ENCODE measurements at places on chromosomes 2 and 18.

GRCh38 chr2:118845005-118845521, 2.4 kb downstream of the EN1 start:
- no peak for DNase-seq

DNA sequence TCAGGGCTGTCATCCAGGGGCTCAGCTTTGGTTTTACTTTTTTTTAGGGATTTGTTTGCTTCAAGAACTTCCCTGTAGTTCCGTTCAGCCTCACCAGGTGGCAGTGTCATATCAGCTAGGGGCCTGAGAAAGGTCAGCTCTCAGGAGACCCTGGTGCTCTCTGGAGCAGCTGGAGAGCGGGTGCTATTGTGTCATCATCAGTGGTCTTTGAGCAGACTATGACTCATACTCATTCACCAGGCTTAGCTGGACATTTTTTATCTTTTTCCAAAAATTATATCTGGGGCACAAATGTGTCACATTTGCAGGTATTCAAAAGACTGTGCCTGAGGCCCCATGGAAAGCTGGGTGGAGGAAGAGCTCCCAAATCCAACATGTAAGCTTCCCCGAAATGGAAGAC, 24.4 kb downstream of the ZNF892 start:
- peak; percentile 58 for DNase-seq

DNA sequence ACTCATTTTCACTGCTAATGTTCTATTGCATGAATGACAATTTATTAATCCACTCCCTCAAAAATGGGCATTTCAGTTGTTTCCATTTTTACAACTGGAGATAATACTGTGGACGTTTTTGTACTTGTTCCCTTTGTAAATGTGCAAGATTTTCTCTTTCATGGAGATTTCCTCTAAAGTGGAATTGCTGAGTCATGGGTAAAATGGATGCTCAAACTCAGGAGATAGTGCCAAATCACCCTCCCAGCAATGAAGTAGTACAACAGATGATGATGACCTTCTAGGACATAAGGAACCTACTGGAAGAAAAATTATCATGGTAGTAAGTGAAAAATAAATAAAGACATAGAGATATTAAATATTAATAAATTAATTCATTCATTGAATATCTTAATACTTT, 460.8 kb upstream of the CHST9 start:
- no peak for DNase-seq

DNA sequence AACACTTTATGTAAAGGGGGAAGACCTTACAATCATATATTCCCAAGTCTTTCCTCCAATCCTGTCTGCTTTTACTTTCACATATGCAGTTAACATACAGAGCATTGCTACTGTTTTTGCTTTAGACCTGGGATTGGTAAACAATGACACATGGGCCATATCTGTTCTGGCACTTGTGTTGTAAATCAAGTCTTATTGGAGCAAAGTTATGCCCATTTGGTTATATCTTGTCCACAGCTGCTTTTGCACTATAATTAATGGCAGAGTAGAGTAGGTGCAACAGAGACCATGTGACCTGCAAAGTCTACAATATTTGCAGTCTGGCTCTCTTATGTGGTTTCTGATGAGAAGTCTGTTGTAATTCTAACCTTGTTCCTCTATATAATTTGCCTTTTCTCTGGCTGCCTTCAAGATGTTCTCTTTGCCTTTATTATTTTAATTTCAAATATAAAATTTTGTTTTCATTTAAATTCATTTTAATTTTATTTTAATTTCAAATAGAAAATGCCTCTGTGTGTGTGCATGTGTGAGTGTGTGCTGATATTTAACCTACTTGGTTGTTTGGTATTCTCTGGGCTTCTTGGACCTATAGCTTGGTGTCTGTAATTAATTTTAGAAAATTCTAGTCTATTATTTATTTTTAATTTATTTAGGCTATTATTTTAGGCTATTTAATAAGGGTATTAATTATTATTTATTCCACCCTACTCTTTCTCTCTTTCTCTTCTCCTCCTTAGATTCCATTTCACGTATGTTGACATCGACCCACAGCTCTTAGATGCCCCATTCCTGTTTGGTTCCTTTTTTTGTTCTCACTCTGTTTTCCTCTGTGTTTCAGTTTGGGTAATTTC, 16.8 kb upstream of the LPIN1 start:
- DNase-seq: no peak

DNA sequence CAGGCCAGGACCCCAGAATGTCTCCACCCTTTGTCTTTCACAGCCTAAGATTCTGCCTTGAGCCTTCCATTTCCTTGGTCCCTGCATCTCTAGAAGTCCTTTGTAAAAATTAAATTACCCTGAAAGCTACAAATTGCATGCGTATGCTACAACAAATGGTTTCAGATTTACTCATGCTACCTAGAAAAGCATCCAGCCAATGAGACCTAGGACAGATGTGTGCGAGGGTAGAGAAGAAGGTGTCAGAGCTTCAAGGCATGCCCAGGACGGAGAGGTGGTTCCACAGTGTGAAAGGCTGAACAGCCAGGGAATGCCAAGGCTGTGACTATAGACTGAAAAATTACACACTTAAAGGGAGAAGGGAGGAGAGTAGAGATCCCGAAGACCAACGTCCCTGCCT, 40.2 kb downstream of the CCBE1 start:
- DNase-seq: no peak

GRCh38 chr2:150188177-150188576, 299.3 kb downstream of the RND3 start:
- DNase-seq: no peak

- peak; percentile 87 for DNase-seq
Measured at GRCh38 chr2:135052042-135052876, at the start of gene RAB3GAP1. Gene RAB3GAP1 (plus strand): TSS chr2:135052292. CDS start chr2:135052308, 16 bp downstream.

DNA sequence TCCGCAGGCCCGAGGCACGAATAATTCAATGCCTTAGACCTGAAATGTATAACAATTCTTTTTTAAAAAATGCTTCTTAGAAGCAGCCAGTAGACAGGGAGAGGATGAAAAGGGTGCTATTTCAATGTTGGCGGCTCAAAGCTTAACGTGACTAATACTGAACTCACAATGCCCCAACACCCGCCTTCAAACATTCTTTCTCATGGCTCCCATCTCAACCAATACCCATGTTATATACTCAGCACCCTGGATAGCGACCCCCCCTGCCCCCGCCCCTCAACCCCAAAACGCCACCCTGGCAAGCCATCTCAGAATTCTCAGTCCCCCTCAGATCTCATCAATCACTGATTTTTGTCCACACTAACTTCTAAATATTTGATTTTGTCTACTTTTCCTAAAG, 4.4 kb downstream of the FBXO41 start:
- no peak for DNase-seq

DNA sequence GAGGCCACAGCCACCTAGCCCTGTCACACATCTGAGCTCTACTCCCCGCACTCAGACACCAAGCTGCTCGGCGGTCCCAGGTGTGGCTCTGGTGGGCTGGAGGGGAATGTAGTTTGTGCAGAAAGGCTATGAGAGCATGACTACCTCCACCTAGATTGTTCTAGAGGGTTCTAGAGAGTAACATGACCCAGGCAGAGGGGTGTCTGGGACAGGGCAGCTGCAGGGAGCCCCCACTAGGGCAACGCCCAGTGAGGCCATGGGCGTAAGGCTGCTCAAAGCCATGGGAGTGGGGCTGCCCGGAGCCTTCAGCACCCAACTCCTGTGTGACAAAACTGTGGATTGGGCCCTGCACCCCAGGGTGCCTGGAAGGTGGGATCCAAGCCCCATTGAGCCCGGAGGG, 511.4 kb upstream of the MYT1L start:
- no peak for DNase-seq

DNA sequence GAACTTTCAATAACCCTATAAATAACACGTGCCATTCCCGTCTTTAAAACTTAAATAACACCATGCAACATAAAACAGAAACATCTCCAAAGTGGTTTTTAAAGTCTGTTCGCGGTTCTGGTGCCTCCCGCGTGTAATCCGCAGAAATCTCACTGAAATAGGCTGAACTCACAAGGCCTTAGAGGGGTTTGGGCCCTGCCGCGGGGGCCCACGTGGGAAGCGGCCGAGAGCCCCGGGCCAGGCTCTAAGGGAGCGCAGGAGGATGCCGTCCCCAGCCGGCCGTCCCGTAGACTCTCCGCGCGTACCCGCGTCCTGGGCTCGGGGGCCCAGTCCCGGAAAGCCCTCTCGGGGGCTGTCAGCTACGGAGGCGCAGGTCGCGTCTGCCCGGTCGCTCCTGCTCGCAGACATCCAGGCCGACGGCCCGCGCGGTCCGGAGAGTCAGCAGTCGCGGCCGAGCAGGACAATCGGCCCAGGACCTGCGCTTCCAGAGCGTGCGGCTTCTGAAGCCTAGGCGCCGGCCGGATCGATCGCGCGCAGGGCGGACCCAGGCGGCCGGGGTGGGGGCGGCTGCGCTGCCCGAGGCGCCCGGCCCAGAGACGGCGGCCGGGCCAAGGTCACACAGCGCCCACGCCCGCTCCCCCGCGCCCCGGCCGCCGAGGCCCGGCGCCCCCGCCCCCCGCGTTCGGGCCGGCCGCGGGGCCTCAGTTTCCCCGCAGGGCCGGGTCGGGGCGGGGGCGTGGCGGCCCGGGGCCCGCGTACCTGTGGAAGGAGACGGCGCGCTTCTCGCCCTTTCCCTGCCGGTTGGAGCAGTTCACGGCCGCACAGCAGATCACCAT, 558 bp downstream of the THAP4 start:
- DNase-seq: peak; percentile 51

- no peak for DNase-seq
Measured at GRCh38 chr2:147101941-147102790, 742.7 kb upstream of the ACVR2A start.

- no peak for DNase-seq
Measured at GRCh38 chr18:10008006-10008647, 94.3 kb downstream of the VAPA start.

- DNase-seq: peak; percentile 44
Measured at GRCh38 chr2:1538663-1539062, 125.4 kb downstream of the TPO start.

GRCh38 chr2:240834377-240834975, 14.5 kb upstream of the KIF1A start:
- DNase-seq: peak; percentile 9

GRCh38 chr18:6661692-6662415, 67.7 kb upstream of the ARHGAP28 start:
- no peak for DNase-seq

DNA sequence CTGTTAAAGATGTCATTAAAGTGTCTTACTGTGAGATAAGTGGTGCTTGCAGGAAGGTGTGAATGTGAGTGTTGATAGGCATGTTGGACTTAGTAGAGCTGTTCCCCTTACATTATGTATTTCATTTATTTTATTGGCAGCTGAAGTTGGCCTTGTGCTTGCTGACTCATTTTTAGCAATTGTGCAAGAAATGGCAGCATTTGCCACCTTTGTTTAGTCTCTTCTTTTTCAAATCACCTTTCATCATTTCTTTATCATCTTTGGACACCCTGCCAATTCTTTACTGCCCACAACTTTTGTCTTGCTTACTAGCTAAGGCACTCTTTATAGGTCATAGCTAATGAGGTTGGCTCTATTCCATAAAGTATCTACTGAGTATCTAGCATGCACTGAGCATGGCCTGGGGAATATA, 130.3 kb upstream of the LYPD6 start:
- DNase-seq: no peak

- DNase-seq: peak; percentile 52
Measured at GRCh38 chr18:35267161-35267651, 22.8 kb downstream of the ZSCAN30 start.

DNA sequence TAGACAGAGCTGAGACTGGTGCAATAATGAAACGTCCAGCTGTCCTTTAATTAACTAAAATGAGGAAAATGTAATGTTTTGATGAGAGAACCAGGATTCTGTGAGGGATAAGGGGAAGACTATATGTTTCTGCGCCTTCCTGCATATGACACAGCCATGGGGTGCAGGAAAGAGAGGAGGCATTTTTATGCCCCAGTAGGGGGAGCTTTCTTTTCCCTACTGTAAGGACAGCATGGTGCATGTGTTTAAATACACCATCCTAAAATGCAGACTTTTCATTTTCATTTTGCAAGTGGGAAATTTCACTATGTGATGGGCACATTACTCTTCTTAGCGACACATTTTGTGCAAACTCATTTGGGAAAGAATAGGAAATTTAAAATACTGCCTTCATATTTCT, 446.1 kb downstream of the ARHGAP15 start:
- DNase-seq: peak; percentile 9

DNA sequence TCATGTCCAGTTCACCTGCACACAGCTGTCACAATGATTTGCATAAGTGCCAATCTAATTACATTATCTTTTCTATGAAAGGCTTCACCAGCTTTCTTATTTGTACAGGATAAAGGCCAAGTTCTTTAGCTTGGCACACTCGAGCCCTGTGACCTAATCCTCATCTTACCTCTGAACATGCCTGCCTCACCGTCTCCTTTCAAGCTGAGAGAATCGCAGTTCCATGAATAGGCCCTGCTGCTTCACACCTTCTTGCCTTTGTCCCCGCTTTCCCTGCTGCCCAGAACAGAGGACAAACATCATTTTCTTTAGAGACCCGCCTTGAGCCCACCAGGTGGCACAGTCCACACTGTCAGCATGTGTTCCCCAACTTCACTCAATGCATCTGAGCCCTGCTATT, 1094.7 kb downstream of the BCL11A start:
- no peak for DNase-seq

GRCh38 chr2:200777275-200777674, 34.4 kb upstream of the BZW1 start:
- no peak for DNase-seq

DNA sequence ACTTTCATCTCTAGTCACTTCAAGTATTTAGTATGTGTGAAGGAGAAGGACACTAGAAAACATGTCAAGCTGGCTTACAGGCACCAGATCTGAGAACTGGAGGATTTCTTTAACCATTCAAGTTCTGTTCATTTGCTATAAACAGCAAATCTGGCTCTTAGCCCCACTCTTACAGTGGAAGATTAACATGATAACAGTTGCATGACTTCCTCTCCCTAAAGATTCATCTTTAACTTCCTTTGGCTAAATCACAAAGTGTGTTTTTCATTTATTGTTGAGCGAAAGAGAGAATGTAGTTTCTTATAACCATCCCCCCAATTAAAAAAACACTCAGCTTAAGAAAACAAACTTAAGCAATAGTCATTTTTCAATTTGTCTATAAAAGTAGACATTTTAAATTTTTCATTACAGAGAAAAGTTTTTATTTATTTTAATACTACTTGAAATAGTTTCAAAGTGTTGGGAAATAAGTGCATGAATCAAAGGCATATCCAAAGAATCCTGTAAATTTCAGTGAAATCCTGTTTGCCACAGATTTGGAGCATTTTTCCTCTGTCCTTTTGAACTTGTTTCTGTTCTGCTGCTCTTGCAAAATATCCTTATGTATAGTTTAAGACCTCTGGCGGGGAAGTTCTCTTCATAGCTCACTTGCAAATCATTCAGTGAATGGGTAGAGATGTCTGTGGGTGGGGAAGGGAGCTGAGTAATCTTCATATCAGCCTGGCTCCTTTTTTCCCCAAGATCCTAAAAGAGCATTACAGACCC, 241.0 kb upstream of the RBBP8 start:
- DNase-seq: no peak

- DNase-seq: no peak
Measured at GRCh38 chr2:172998547-172999272, 76.9 kb upstream of the MAP3K20 start.

DNA sequence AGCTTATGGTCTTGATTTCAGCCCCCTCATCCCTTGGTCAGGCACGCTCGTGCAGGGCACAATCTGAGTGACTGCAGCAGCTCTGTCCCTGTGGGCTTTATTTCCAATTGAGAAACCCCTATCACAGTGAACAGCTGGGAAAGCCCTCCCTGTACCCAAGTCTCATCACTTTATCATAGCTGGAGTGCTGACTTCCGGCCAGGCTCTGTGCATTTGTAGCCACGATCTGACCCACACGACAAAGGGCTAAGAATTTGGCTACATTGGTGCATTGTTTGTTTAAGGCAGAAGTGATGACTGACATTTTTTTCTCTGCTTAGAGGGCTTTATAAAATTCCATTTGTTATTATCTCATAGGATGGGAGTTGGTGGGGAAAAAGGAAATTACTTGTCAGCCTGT, 184.4 kb downstream of the KCNS3 start:
- DNase-seq: no peak
